ENCODE measurements at places on chromosomes 4 and X. TPM values are rescaled to one million over a fixed set of nuclear protein-coding genes. Genes with fewer than 3 reads are reported as not detected.

GRCh38 chrX:107713543-107714205, 61.9 kb downstream of the TSC22D3 start:
- no peak for DNase-seq

DNA sequence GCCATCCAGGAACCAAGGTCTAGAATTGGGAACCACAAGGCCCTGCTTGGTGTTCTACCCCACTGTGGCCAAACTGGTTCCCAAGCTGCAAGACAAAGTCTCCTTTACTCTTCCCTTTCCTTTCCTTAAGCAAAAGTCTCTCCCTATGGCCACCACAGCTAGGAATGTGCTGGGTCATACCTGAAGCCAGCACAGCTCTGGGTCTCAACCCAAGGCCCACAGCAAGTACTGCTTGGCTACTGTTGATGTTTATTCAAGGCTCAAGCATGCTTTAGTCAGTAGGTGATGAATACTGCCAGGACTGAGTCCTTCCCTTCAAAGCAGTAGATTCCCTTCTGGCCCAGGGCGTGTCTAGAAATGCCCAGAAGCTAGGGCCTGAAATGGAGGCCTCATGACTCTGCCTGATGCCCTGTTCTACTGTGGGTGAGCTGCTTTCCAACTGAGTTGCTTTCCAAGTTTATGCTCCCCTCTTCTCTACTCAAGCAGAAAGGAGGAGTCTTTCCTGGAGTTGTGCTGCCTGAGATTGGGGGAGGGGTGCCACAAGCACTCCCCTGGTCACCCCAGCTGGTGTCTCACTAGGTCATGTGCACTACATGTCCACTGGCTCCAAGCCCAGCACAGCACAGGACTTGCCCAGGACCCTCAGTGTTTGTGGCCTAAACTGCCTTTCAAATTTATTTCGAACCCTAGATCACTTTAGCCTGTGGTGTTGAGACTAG, 44.9 kb downstream of the STAP1 start:
- DNase-seq, result no peak

DNA sequence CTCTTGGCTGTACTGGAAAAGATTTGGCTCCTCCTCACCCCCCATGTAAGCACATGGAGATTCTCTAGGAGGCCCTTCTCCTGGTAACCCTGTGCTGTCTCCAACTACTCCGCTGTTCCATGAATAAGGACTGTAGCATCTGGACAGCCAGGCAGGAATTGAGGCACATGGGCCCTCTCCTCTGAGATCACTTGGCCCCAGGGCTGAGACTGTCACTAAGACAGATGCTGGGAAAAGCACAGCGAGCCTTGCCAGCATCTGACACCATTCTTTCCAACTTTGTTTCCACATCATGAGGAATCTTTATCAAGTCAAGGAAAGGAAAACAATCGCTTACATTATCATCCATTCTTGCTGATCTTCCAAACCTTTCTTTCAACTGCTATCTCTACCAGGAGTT, 222.6 kb upstream of the INTU start:
- DNase-seq, result no peak

DNA sequence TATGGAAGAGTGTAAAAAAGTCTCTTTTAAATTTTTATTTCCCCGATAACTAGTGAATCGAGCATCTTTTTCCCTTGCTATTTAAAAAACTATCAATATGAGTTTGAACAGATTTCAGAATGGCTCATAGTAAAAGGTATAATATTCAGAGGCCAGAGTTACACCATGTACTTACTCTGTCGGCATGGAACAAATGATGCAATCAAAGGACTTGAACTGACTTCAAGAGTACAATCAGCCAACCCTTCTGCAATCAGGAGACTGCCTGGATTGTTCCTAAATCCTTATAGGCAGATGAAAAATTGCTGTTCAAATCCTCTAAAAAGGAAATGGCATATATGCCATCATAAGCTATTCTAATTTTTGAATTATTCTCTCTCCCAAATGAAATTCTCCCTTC, 273.3 kb downstream of the SH2D1A start:
- DNase-seq, result no peak

GRCh38 chrX:132710656-132711155, 221.9 kb upstream of the MBNL3 start:
- DNase-seq, result no peak

DNA sequence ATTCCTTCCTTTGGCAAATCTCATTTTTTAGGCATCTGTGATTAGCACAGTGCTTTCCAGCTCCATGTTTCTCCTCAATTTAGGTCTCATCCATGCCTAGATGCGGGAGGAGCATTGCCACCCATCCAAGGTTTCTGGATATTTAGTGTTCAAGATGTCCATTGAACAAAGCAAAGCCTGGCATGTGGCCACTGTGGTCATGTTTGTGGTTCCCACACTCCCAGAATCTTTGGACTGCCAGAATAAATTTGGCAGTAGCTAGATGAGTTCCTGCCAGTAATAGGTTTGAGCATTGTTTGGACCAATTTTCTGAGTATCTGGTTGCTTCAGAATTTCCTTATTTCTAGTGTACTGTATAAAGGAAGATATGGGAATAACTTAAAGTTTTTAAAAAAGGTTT, 1124.1 kb downstream of the ADGRL3 start:
- DNase-seq, result no peak

- no peak for DNase-seq
Measured at GRCh38 chrX:73214426-73215094, at the start of gene NAP1L2. Gene NAP1L2, minus strand, starts transcription at chrX:73214851. Its CDS starts 359 bp downstream, at chrX:73214492.

DNA sequence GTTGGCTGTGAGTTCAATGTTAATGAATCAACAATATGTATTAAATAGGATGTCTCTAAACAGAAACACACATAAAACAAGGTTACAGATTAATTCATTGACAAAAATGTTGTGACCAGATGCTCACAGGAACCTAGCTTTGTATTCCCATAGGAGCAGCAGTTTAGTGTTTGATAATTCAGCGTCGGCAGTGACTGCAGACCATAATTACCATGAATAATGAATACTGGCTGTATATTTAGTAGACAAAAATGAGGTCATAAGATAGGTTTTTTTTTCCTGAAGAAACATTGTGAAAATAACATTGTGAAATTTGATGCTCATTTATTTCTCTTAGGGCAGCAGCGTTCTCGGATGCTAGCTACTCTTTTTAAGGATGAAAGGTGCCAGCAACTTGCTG, 27.8 kb downstream of the COPS4 start:
- no peak for DNase-seq

- no peak for DNase-seq
Measured at GRCh38 chr4:118972167-118972566, 83.5 kb downstream of the SYNPO2 start.

GRCh38 chrX:148534291-148534690, 33.9 kb downstream of the AFF2 start:
- no peak for DNase-seq

DNA sequence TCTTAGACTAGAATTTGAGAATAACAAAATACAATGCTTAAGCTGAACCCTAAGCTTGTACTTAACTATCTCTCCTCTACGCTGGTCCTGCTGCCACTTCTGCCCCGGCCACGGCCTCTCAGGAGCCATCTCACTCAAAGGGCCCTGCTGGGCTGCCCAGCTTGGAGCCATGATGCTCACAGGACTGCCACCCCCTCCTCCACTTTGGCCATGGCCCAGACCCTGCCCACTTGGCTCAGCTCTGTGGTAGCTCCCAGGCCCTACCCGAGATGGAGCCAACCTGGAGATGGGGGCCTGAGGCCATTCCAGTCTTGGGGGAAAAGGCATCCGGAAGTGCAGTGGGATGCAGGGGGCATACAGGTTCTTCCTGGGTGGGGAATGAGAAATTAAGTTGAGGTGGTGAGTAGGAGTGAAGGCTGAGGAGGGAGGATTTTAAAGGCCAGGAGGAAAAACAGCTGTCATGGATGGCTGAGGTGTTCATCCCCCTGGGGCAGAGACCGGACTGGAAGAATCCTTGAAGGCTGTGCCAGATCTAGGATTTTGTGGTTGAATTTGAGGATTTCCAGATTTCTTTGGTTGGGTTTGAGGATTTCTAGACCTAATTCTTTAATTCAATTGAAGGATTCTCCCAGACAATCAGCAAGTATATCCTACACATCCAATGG, 824 bp downstream of the SASH3 start:
- DNase-seq, result no peak

- DNase-seq, result no peak
Measured at GRCh38 chrX:10007621-10008020, 40.5 kb downstream of the CLDN34 start.

- DNase-seq, result no peak
Measured at GRCh38 chrX:22795671-22796070, 204.1 kb upstream of the DDX53 start.

DNA sequence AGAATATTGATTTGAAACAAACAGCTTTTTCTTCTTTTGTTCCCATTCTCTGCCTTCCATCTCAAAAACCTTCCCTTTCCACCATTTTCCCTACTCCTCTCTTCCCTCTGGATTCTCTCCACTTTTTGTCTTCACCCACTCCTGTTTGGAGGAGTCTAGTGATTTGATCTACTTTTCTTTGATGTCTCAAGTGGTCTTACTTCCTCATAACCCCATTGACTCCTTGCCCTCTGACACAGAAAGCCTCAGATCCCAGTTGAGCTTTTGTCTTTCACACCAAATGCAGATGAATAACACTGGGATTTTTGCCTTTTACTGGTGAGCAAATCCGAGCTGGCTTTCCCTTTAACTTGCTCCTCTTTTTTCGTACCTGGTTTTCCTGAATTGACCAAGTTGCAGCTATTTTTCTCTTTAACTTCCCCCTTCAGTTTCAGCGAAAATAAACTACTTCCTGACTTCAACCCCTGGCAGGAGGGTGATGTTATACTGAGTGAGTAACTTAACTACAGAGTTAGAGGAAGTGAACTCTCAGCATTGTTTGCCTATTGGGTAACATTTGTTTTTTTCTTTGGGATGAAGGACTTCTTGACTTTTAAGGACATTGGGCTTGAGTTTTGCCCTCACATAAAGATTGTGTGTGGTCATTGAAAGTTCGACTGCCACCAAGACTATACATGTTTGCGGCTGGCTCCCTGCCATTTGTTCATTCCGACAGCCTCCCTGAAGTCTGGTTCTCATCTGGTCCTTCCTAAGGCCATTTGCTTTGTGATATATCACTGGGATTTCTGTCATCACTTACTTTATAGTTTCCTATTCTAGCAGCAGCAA, 392.8 kb upstream of the NR3C2 start:
- no peak for DNase-seq

SYN1 gene
- 1.5 TPM for total RNA-seq

XAGE1A gene
- total RNA-seq, result not detected

GAGE12E gene
- not detected for total RNA-seq

GABRE gene
- 17.1 TPM for total RNA-seq

CLTRN gene
- total RNA-seq, result not detected
